ENCODE measurements at places on chromosomes 7 and 10.
A peak's percentile ranks its signal among the peaks of the same experiment; 100 is the strongest.

DNA sequence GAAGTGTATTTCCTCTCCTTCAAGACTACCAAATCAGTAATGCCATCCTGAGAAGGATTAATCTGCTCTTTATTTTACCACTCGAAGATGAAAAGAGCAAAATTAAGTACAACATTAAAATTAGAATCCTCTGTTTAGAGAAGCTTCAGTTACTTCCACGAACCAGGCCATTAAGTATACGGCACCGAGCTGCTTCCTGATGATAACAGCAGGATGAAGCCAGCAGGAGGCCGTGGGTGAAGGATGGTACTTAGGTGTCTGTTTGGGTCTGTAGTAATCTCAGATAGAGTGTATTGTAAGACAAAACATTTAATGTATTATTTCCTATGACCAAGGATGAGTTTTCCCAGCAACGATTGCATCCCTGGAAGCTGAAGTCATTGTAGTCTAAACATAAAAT lies 362.8 kb downstream of the SFMBT2 start:
- no peaks in the 10 kb centered on the region for H3K27me3 ChIP-seq
- DNase-seq: no peak
- H3K36me3 ChIP-seq: no peaks in the 10 kb centered on the region
- H3K27ac ChIP-seq: no peak overlapping the region

DNA sequence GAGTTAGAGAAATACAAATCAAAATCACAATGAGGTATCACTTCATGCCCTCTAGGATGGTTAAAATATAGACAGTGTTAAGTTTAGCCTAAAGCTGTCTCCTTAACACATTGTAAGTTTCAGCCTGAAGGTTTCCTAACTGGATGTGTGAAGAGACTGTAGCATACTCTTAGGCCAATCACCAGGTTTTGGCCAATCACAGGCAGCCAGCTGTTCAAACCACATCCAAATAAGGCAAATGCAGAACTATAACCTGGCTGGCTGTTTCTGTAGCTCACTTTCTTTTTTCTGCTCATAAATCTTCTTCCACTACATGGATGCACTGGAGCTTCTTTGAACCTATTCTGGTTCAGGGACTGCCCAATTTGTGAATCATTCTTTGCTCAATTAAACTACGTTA lies 19.7 kb downstream of the ESYT2 start:
- H3K27me3 ChIP-seq: no peaks in the 10 kb centered on the region
- peaks cover 9% of the 10 kb centered on the region for H3K4me1 ChIP-seq
- H3K36me3 ChIP-seq: peaks cover 13% of the 10 kb centered on the region
- H3K27ac ChIP-seq: no peak overlapping the region

DNA sequence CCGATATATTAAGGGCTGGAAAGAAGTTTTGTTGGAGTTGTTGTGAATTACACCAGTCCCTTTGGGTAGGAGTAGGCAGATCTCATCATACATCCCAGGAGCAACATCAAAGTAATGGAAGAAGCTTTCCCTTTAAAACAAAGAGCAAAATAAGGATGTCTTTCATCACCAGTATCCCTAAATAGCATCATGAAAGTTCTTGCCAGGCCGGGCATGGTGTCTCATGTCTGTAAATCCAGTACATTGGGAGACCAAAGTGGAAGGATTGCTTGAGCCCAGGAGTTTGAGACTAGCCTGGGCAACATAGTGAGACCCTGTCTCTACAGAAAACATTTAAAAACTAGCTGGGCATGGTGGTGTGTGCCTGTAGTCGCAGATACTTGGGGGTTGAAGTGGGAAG lies 38.7 kb downstream of the LRRC20 start:
- H3K27ac ChIP-seq: no peak overlapping the region
- H3K27me3 ChIP-seq: no peaks in the 10 kb centered on the region
- no peak for DNase-seq
- peaks cover 7% of the 10 kb centered on the region for H3K36me3 ChIP-seq
- no peak overlapping the region for H3K4me3 ChIP-seq
- H3K4me1 ChIP-seq: no peaks in the 10 kb centered on the region

GRCh38 chr10:116704926-116705325 lies 37.4 kb downstream of the HSPA12A start:
- no peaks in the 10 kb centered on the region for H3K36me3 ChIP-seq
- H3K4me3 ChIP-seq: no peak overlapping the region
- no peaks in the 10 kb centered on the region for H3K27me3 ChIP-seq
- no peaks in the 10 kb centered on the region for H3K4me1 ChIP-seq
- no peak for DNase-seq

DNA sequence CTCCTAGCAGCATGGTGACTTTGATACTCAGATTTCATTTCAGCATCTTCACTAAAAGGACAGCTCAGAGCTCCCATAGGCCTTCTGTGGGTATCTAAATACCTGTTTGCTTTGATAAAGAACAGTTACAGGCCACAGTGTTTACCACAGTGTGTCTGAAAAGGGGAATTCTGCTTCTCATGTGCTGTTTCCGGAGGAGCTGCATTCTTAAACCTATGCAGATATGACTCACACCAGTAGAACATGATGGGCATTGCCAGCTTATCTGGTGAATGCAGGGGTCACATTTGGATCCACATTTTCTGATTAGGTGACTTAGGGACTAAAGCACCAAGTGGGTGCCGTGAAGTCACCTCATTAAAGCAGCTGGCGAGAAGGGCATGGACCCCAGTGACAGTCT lies 52.6 kb downstream of the TRRAP start:
- no peak for DNase-seq
- H3K4me1 ChIP-seq: no peaks in the 10 kb centered on the region
- no peak overlapping the region for H3K4me3 ChIP-seq

- H3K4me1 ChIP-seq: no peaks in the 10 kb centered on the region
- H3K4me3 ChIP-seq: no peak overlapping the region
- H3K27me3 ChIP-seq: no peaks in the 10 kb centered on the region
Measured at GRCh38 chr10:110963162-110963561, 43.8 kb downstream of the SHOC2 start.

GRCh38 chr10:117360016-117360415 lies 15.2 kb downstream of the PDZD8 start:
- H3K4me3 ChIP-seq: no peak overlapping the region
- peak; percentile 44 for DNase-seq
- H3K27ac ChIP-seq: 0 out of 2 replicates have a peak overlapping the region, but pooled peaks have one; percentile 16
- H3K36me3 ChIP-seq: no peaks in the 10 kb centered on the region
